ENCODE measurements at places on chromosomes 7 and 10.
A peak's percentile ranks its signal among the peaks of the same experiment; 100 is the strongest.

DNA sequence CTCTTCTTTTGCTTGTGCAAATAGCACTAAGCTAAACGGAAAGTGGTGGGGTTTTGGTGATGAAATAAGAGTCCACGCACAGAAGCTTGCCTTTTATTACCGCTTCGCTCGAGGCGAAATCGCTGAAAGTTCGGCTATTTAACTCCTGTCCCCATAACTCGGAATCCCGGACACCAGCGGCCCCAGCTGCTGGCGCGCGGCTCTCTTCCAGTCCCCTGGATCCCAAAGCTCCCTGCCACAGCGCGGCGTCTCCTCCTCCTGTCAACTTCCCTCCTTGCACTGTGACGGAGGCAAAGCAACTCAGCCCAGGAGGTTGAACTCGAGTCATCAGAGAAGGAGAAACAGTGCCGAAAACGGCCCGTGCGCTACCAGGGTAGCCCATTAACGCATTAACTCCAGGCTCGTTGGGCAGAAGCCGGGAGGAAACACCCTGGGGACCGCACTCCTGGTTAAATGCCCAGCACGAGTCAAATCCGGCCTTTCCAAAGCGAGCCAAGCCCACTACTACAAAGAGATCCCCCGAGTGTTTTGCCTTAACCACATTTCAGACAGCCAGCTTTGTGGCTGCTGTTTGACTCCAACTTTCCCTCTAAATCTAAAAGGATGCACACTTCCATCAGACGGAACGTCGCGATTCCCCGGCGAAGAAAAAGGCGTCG is 1.3 kb downstream of the SEMA3D start:
- peak; percentile 79 for DNase-seq

DNA sequence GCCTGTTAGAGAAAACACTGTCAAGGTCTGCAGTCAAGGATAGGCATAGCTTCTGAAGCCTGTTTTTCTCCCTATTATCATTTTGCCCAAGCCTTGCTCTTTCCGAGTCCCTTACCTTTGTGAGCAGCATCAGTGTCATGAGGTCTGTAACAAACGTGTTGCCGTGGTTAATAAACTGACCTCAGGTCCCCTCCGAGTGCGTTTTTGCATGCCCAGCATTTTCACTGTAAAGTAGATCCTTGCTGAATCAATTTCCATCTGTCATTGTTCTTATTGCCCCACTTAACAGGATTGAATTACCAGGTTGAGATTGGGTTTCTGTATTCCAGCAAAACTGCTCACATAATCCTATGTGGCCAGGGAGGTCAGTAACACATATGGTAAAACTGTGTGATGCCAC is 110.3 kb downstream of the ZNF248 start:
- DNase-seq = no peak

DNA sequence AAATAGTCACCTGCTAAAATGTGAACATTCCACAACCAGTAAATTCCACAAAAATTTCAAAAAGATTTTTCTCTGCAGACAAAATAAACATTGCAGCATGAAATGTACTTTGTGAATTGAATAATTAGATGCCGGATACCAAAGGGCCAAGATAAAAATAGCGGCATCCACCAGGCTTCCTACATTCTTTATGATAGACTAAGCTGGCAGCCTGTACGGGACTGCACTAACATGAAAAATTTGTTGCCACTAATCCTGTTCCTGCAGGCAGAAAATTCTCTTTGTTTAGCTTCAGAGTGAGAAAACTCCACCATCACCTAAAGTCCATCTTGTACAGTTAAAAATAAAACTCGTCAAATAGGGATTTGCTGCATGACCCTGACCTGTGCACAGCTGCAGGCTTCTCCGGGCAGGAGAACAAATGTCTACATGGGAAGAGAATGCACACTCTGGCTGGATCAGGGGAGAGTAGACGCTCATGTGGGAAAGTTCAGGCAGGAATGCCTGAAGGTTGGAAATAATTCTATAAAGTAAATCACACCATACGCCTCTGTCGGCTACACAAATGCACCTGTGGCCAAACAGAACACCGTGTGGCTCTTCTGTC is 15.6 kb upstream of the ADO start:
- DNase-seq = no peak

DNA sequence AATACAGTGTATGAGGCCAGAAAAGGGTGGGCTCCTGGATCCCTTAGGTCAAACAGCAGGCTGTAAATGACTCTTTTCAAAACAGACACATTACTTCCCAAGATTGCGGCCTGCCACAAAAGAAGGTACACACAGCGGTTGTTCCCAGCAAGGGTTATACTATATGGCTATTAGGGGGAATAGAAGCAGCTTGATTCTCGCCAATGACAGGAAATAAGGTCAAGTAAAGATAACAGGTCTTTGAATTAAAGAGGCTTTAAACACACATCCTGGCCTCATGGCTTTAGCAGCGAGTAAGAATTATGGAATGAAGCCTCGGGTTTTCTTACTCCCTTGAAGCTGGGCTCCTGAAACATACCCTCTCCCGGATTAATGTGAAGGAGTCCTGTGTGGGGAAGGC is 58.3 kb downstream of the CYP26A1 start:
- no peak for DNase-seq

DNA sequence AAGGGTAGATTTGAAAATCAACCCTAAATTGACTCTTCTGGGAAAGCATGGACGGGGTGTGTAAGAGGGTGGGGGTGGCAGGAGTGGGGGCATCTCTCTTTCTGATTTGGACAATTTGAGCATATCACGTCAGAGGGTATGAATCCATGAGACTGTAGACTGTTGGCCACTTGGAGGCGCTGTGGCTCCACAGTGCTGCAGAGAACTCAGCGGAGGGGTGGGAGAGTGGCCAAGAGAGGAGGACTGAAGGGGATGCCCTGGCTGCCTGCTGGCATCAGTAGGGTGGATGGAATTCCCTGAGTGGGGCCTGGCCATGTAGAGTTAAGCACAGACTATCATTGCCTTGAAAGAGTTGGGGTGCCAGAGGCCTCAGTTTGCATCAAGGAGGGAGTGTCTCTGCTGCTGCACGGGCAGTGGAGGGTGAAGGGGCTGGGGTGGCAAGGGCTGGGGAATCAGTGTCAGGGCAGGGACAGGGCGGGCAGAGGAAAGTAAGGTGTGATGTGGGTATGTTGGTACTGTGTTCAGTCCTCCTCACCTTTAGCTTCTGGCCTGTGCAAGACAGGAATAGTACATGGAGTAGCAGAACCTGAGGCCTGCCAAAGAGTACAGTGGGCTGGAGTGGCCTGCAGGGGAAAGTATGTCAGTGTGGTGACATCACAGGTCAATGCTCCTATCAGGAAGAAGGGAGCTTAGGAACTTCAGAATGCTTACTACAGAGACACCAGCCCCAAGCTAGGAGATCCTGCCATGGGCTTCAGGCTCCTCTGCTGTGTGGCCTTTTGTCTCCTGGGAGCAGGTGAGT is 133.5 kb upstream of the PRSS58 start:
- no peak for DNase-seq

GRCh38 chr10:133044401-133044811 is 43.3 kb upstream of the ADGRA1 start:
- peak; percentile 68 for DNase-seq

GRCh38 chr10:94443047-94443446 is 40.7 kb downstream of the TBC1D12 start:
- no peak for DNase-seq

DNA sequence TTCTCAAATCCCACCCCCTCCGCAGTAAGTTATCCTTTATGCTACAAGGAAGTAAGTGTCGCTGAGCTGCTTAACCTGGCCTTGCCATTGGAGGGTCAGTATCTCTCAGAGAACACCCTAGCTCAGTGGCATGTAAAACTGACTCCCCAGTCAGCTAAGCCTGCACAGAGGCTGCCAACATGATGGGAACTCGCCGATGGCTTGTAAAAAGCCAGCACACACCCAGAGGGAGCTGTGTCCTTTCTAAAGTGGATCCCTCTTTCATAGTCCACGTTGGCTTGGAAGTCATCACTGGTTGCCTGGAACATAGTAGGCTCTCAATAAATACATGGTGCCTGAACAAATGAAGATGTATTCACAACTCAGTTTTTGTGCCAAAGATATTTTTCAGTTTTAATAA is 249.1 kb upstream of the YAE1 start:
- DNase-seq = no peak

DNA sequence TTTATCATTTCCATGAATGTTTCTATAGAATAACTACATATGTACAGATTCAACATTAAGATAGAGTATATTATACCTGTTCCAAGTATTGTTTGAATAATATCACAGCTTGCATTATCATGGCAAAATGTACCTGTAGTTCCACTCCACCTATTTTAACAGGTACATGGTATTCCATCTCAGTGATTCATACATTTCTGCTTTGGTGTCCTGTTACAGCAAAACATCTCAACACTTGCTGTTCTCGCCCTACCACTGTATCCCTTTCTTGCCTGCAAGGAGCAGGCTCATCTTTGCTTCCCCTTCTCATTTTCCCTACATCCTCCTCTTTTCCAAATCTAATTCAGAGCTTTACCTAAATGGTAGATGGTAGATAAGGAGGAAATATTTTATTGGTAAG is 27.1 kb upstream of the SGCE start:
- DNase-seq = no peak

DNA sequence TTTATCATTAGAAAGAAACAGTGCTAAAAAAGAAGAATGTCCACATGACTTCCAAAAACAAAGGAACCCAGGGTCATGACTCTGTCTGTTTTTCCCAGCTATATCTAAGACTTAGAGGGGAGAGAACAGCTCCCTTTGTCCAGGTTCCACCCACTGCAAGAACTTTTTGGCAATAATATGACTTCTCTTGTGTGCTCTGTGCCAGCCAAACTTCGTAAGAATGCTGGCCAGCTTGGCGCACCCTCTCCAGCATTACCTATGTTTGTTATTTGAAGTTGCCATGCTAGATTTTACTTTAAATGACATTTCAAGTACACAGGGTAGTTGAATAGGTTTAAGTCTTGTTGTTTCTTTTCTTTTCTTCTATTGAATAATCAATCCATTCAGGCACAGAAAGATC is 371.4 kb downstream of the KCNMA1 start:
- DNase-seq = no peak

- DNase-seq = no peak
These were observed 7.8 kb downstream of the PRKAG2 start for GRCh38 chr7:151869109-151869428.

DNA sequence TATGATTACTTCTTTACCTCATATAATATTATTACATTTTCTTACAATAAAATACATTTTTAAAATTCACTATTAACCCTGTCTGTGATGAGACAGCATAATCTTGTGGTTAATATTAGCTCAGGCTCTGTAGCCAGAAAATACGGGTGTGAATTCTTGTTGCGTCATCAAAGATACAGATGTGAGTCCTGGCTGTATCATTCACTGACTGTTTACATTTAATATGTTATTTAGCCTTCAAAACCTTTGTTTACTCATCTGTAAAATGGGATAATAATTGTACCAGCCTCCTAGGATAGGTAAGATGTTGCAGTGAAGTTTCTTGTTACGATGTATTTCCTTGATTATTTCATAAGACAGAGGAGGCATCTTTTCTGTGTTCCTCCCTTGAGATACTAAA is 184.7 kb upstream of the PRPS1L1 start:
- DNase-seq = no peak

GRCh38 chr10:123904834-123905409 is 13.3 kb upstream of the CPXM2 start:
- DNase-seq = no peak

DNA sequence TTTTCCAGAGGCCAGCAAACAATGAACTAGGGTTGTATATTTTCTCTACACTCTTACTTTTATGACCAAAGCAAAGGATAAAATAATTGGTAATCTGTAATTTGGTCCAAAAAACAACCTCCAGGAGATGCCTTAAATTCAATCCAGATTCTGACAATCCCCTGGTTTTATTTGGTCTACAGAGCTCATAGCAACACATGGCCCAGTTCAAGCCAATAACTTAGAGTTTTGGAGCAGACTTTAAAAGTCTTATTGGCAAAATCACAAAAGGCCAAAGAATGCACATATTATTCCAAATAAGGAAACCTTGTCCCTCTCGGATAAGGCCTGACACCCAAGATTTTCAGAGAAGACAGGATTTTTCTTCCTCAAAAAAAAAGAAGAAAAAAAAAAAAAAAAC is 51.9 kb downstream of the SORBS1 start:
- no peak for DNase-seq

GRCh38 chr10:91210014-91210413 is 10.4 kb upstream of the PCGF5 start:
- DNase-seq = no peak

GRCh38 chr7:76343294-76343930 is 15.4 kb downstream of the YWHAG start:
- DNase-seq = no peak

DNA sequence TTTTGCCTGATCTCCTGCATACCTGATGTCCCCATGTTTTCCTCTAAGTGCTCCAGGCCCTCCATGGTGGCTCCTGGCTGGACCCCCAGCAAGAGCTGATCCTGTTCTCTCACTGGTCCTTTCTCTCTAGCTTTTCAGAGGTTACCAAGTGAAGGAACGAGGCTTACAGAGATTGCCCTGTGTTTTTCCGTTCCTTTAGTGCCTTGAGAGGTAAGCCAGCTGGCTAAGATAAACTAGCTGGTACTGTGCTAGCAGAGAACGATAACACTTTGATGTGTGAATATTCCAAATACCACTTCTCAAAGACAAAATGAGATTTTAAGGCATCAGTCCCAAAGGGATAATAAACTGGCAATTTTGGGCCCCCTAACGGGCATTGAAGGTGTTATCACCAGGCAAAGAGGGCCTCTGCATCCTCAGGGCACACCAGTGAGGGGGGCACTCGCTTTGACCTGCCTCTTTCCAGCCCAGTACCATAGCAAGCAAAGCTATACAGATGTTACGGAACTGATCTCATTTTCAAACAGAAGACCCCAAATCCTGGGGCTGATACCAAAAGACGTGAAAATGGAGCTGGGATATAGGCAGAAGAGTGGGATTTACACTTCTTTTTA is 8.4 kb upstream of the CCNY start:
- DNase-seq = no peak

DNA sequence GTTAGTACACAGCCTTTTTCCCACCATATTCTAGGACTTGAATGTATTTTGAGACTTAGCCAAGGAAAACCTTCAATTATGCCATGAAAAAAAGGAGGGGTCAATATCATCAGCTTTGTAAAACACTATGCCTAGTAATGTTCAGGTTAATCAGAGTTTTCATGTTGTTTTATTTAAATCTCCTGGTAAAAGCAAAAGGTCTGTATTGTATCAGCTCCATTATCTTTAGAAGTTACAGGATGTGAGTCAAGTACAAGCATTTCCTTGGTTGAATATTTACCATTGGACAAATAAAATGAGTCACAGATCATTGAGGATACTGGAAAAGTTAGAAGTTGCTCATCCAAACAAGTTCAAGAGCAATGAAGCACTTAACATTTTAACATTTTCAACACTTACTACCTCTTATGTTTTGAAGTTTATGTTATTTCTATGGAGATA is 89.9 kb upstream of the CAPZA2 start:
- DNase-seq = no peak

DNA sequence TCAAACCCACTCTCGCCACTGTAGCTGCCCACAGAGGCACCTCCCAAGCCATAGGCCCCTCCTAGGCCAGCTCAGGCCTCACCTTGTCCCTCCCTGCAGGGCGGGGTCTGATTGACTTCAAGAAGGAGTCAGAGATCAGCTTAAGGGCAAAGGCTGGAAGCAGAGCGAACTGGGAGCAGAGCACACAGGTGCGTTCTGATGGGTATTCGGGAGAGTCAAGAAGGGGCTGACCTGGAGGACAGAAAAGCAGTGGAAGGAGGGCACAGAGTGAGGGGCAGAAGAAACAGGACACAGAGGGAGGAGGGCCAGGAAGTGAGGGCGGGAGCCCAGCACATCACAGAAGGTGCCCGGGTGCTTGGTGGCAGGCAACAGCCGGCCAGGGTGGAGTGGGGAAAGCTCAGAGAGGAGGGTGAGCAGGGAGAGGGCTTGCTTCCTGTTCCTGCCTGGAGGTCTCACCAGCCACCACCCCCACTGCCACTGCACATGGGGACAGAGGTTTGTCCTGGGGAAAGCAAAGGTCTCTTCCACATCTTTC is at the start of gene AOC1:
Gene AOC1, plus strand, starts transcription at position 147 of the 535 bp plus-strand sequence. CDS start 3,954 bp downstream, outside the sequence.
- no peak for DNase-seq

Data from right forelimb (tissue), 1 donor.